ENCODE measurements at places on chromosomes 3 and 15.

DNA sequence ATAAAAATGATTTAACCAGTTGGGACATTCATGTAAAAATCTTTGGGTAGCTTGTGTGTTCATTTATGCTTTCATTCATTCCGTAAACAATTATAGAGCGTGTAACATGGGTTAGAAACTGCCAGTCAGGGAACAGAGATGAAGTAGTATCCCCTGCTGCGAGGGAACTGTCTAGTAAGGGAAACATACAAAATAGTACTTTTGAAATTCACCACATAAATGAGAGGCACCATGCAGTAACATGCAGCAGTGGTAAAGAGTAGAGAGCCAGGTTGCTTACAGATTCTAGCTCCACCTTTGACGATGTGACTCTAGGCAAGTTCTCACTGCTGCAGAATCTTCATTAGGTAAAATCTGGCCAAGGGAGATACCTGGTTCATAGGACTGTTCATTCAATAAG, 938 bp downstream of the DZIP3 start:
- no peak for DNase-seq

DNA sequence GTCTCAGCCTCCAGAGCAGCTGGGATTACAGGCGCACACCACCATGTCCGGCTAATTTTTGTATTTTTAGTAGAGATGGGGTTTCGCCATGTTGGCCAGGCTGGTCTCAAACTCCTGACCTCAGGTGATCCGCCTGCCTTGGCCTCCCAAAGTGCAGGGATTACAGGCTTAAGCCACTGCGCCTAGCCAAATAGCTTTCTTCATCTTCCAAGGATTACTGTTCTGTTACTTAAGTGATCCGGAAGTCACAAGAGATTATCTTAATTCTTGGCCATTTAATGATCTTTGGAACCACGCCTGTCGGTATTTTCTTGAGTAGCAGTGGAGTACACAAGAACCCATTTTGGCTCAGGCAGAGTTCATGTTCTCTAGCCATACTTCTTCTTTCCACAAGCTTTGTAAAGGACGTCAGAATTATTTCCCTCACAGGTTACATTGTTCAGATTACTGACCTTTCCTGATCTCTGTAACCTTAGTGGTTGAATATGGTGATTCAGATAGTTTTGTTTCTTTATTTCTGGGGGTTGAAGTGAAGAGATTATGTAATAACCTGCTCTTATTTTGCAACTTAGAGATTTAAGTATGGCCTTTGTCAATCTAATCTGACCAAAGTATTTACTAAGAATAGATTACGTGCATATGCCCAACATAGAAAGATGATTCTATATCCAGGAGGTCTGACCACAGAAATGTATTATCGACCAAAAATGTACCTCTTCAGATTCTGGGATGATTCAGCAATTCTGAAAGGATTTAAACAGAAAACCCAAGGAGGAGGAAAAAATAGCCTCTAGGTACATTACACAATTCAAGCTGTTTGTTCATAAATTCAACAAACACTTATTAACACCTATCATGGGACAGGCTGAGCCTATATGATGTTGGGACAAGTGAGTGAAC, 132.2 kb downstream of the GREM1 start:
- DNase-seq: no peak

DNA sequence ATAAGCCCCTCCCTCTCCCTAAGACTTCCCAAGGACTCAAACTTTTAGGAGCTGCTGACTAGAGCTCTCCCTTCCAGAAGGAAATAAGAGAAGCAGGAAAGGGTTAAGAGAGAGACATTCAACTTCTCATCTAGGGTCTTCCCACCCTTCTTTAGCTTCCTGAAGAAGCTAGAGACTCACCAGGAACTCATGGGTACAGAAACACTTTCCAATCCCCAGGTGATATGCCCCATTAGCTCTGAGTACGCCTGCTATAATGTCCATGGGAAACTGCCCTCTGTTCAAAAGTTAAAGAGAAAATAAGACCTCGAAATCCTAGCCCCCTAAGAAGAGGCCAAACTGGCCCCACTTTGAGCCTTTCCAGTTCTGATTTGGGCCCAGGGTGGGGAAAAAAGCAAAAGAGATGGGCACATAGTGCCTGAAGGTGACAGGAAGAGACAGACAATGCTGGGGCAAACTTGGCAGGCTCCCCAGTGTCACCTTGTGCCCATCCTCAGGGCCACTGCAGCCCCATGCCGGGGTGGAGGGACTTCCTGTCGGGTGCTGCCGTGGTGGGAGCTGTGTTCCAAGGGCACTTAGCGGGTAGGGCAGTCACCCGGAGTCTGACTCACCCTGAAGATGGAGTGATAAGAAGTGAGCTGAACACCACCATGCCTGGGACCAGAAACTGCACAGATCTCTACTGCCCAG, 29.5 kb downstream of the CCDC12 start:
- DNase-seq: no peak

DNA sequence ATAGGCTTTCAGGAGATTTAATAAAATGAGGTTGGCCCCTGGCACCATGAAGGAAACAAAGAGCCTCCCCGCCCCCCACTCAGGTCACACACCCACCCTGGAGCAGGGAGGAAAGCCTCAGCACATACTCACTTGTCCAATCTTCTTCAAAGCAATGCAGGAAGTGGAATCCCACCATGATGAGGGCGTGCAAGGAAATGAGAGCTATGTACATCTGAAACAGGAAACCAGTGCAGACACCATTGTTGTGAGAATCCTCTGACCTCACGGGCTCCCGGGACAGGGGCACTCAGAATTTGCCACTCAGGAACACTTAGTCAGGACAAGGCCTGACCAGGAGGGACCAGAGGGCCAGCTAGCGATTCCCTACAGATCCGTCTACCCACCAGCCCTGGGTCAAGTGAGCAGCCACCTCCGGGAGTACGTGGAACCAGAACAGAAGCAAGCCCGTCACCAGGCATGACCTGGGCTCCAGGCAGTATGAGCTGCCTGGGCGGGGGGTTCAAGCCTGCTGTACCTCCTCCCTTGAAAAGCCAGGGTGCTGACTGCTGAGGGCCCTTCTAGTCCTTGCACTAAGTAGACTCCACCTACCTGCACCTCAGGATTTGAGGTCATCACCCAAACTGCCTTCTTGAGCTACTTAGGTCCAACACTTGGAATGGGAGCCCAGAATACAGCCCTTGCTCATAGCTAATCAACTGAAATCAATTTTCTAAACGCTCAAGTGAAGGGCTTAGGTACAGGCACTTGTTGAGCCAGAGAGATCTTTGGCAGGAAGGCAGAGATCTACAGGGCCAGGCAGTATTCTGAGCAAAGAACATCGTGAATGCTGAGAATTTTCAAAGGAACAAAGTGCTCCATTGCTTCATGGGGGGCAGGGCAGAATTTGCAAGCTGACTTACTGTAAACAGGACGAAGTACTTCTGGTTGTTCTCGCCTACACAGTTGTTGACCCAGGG, 42.7 kb downstream of the ZDHHC3 start:
- no peak for DNase-seq

DNA sequence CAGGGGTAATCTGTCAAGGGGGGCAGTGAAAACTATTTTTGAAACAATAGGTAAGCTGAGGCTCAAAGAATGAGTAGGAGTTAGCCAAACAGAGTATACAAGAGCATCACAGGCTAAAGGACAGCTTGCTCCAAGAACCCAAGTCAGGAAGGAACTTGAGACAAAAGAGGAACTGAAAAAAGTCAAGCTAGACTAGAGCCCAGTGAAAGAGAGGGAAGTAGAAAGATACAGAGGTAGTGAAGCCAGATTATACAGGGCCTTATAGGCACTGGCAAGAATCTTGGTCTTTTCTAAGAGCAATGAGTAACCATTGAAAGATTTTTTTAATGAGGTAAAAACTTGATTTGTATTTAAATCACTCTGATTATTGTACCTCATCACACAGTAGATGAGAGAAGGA, 69.9 kb downstream of the FILIP1L start:
- no peak for DNase-seq

- no peak for DNase-seq
These were observed 990.4 kb upstream of the CADM2 start for GRCh38 chr3:83968356-83968755.

GRCh38 chr3:127652246-127652995, 20.3 kb upstream of the ABTB1 start:
- peak; percentile 83 for DNase-seq

DNA sequence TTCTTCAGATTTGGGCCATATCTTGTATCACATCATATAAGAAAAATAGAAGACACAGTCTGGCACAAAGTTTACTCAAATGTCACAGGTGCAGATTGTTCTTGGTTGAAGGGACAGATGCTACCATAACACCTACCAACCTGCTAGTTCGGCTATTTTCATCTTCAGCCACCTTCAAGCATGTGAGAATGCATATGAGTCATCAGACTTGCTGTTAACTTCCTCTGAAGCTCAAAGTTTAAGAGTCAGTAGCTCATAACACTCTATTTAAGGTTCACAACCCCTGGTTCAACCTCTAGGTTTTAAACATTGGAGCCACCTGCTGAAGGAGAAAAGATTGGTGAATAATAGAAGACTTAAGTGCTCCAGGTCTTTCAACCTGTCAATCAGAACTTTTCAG, 522.8 kb downstream of the NLGN1 start:
- DNase-seq: no peak

GRCh38 chr3:63791974-63792373, 27.1 kb upstream of the C3orf49 start:
- DNase-seq: no peak

DNA sequence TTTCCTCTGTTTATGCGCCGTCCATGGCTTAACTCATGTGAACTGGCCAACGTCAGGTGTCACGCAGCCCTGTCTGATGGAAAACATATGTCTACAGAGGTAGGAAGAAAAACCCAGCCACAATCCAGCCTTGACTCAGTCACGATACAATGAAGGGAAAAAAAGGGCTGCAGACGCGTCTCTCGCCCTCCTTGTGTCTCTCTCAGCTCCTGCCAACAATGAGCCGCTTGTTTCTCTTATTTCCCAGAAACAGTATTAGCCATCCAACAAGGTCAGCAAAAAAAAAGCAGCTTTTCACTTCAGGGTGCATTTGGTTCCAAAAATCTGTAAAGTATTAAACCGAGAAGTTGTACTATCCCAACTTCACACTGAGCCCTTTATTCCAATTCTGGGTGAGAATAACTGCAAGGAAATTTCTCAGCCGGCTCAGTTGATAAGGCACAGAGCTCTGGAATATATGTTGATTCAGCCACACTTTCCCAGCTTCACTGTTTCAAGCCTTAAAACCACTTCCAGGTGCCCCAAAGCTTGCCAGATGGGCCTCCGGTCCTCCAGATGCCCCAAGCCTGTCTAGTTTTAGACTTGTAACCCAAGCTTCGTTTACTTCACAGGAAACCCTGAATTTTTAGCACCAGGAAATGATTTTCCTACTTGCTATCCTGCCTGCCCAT, 79.4 kb downstream of the TM4SF4 start:
- DNase-seq: no peak

DNA sequence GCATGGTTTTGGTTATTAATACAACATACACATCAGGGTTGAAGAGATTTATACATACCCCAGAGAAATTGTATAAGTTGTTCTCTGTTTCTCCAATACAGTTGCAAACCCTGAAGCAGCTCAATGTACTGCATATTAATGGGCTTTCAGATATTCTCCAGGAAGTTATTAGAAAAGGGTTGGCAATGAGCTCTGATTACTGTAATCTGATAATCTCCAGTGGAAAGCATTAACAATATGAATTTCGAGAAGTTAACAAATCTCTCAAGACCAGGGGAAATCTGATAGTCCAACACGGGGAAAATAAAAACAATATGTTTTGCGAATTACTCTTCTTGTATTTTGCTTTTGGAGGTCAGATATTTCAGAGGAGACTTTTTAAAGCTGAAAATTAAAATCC, 950.1 kb downstream of the TBL1XR1 start:
- DNase-seq: no peak

GRCh38 chr3:71491154-71491752, 92.3 kb downstream of the FOXP1 start:
- DNase-seq: no peak

DNA sequence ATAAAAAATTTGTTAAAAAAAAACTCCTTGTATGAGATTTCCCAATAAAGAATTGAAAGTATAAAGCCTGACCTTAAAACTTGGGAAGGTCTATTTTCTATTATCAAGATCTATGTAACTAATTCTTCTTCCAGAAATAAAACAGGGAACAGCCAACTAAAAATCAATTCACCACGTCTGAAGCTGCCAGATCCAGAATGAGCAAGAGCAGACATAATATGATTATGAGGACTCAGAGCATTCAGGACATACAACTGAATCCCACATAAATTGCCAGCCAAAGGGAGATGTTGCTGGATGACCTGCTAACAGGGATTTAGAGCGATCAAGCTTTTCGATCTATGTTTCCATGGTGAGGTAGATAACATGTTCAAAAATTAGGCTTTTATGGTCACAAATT, 1151.3 kb upstream of the CADM2 start:
- DNase-seq: no peak

- DNase-seq: no peak
These were observed 542.4 kb downstream of the RBMS3 start for GRCh38 chr3:29823233-29823632.

- DNase-seq: peak; percentile 61
These were observed 46.5 kb downstream of the PTPN9 start for GRCh38 chr15:75532413-75533250.

GRCh38 chr3:3084890-3085289, 25.3 kb downstream of the IL5RA start:
- DNase-seq: no peak

DNA sequence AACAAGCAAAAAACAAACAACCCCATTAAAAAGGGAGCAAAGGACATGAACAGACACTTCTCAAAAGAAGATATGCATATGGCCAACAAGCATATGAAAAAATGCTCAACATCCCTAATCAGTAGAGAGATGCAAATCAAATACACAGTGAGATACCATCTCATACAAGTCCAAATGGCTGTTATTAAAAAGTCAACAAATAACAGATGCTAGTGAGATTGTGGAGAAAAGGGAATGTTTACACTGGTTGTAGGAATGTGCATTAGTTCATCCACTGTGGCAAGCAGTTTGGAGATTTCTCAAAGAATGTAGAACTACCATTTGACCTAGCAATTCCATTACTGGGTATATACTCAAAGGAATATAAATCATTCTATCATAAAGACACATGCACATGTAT, 44.5 kb downstream of the RIOX2 start:
- no peak for DNase-seq

DNA sequence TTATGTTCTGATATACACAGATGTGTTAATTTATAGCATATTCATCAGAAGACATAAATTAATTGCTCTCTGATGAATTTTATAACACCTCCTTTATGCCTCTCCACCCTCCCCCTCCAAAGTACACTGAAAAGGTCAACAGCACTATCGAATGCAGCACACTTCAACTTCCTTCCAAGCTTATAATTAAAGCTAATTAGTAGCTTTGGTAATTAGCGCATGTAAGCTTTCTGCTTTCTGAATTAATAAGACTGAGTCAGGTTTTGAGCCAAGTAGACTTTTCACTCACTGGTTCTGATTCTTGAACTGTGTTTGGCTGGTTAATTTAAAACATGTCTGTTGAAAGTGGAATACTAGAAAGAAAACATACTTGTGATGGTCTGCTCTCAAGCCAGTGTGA, 760.8 kb upstream of the CFAP20DC start:
- no peak for DNase-seq

Measured in H9 (cell line).